ENCODE measurements at places on chromosomes 2 and 18.

- DNase-seq = no peak
Measured at GRCh38 chr2:202721621-202722020, 86.9 kb downstream of the FAM117B start.

DNA sequence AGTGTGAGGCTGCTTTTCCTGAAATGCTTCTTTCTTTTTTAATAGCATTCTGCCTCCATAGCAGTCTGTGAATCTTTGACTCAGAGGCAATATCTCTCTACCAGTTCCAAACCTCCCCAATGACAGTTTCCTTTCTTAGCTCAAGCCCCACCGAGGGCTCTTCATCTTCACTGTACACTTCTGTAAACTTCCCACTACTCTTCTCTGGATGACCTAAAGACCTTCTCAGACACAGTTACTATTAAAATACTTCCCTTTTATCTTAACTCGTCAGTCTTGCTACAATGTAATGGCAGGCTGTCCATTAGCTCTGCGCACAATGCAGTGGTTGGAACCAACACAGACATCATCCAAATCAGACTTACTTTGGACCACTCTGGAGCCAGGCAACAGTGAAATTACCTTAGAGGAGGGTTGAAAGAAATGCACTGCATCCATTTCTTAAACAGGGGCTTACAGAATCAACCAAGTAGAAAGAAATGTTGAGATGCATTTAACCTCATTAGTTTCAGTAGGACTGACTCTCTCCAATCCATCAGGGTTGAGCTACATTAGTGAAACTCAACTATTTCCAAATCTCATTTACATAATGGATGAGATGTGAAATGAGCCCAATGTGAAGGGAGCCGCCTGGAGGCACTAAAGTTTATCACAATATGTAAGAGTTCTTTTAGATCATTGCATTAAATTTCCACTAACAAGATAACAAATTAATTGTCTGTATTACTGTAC lies 343.8 kb downstream of the SETBP1 start:
- no peak for DNase-seq

- DNase-seq = no peak
Measured at GRCh38 chr2:177631680-177632079, 239.1 kb downstream of the AGPS start.

GRCh38 chr18:21602299-21602587 lies 1.7 kb upstream of the ESCO1 start:
- no peak for DNase-seq

GRCh38 chr2:27096748-27097297 lies 10.3 kb downstream of the KHK start:
- DNase-seq = no peak

GRCh38 chr2:172806493-172806892 lies 70.8 kb downstream of the RAPGEF4 start:
- no peak for DNase-seq

DNA sequence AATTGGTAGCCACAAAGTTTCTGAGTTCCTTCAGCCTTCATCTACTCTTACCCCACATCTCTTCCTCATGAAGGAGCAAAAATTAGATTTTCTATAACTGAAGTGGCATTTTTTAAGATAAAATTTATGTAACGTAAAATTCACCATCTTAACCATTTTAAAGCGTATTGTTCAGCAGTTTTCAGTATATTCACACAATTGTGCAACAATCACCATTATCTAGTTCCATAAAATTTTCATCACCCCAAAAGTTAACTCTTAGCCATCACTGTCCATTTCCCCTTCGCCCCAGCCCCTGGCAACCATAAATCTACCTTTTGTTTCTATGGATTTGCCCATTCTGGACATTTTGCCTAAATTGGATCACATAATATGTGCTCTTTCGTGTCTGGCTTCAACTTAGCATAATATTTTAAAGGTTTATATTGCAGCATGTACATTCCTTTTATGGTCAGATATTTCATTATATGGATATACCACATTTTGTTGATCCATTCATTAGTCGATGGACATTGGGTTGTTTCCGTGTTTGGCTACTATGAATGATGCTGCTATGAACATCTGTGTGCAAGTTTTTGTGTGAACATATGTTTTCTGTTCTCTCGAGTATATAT lies 44.6 kb downstream of the ATIC start:
- no peak for DNase-seq

- no peak for DNase-seq
Measured at GRCh38 chr2:215658635-215659305, 222.9 kb upstream of the FN1 start.

DNA sequence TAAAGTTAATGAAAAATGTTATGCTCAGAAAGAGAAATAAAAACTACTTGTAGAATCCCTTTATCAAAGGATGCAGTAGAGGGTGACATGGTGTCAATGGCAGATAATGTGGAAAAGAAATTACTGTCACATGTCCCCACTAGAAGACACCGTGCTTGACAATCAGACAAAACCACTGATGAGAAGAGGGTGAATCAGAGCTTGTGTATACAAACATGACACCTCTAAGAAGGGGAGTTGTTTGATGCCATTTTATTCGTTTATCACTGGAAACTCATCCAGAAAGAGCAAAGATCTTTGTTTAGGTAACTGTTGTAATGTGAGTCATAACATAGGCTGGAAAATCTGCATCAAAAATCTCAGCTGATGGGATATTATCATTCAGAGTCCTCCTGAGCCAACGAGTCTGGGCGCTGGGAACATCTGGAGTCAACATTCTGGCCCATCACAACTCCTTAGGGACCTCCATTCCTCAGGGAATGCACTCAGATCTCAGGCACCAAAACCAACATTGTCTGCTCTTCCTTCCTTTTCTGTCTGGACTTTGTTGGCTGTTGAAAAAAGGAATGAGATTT lies 49.5 kb upstream of the RAB12 start:
- DNase-seq = no peak
